Activated T-cell treated with anti-CD3 and anti-CD28 coated beads for 24 hours (primary cell): ENCODE measurements at places on chromosomes 12 and 14.

DNA sequence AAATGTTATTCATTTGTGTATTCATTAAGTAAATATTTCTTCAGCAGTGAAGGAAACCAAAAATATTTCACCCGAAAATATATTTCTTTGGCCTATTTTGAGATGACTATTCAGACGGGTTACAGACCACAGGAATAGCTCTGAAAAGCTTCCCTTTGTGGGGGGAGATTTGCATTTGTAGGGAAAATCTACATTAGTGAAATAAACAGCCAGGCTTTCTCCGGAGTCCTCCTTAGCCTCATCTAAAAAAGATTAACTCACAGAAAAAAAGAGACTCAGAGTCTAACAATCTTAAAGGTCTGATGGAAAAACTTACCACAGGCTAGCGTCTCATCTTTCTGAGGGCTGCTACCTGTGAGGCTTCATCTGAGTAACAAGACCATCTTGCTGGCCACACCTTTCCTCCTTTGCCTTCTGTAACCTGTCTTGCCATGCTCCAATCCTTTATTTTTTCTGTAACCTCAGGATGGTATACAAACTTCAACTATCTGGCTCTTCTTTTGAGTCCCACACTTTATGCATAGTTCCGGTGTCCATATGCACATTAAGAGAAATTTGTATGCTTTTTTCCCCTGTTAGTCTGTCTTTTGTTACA, 100.7 kb downstream of the CNTN1 start:
- no peak for DNase-seq

DNA sequence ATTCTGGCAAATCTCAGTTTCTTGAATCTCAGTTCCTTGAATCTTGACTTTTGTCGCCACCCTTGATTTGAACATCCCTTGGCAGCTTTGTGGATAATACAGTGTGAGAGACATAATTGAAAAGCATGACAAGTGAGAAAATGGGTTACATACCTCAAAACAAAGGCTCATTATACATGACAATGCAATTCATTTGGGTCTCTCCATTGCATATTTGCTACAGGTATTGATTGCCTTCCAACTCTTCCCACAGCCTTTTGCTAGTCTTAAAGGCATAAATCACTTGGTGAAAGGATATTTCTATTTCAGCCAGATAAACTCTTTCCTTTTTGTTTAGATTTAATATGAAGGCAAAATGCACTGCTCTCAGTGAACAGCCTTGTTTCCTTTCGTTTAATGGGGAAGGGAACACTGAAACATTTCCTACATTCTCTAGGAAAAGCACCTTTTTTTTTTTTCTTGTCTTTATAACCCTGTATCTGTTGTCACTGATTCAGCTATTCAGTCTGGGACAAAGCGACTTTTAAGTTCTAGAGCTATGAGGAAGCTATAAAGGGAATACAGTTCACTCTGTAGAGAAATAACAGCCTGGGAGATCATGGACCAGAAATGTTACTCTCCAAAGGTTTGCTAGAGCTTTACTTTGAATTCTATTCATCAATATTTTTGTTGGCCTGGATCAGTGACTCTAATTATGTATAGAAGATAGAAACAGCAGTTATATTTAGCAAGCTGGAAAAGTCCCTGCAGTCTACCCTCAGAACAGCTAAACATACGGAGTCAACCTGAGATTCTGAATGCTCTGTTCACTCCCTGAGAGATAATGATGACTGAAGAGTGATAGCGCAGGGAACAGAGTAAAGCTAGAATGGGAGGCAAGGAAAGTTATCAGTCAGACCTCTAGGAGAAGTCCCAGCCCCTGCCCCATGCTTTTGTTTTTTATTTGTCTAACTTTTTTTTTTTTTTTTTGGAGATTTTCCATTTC, 311.4 kb downstream of the RGS6 start:
- DNase-seq: no peak

DNA sequence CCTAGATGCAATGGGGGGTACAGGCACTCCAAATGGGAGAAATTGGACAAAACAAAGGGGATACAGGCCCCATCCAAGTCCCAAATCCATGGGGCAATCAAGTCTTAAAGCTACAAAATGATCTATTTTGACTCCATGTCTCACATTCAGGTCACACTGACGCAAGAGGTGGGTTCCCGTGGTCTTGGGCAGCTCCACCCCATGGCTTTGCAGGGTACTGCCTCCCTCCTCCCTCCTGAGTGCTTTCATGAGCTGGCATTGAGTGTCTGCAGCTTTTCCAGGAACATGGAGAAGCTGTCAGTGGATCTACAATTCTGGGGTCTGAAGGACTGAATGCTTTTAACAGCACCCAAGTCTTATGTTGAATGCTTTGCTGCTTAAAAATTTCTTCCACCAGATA, 274.5 kb upstream of the LRIG3 start:
- DNase-seq: no peak

DNA sequence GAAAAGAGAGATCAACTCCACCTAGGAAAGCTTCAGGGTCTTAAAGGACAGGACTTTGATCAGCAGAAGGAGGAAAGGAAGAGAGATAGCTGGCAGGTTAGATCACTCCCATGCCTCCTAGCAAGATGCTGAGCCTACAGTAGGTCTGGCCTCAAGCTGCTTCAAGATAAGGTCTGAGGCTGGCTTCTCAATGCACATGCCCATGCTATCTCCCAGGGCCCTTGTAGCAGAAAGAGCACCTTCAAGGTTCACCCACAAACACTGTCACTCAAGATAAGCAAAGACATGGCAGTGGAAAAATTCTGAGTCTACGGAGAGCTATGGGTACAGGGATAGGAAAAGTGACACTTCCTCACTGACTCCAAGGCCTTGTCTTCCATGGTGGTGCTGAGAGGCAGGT, 14.3 kb downstream of the REM2 start:
- no peak for DNase-seq

DNA sequence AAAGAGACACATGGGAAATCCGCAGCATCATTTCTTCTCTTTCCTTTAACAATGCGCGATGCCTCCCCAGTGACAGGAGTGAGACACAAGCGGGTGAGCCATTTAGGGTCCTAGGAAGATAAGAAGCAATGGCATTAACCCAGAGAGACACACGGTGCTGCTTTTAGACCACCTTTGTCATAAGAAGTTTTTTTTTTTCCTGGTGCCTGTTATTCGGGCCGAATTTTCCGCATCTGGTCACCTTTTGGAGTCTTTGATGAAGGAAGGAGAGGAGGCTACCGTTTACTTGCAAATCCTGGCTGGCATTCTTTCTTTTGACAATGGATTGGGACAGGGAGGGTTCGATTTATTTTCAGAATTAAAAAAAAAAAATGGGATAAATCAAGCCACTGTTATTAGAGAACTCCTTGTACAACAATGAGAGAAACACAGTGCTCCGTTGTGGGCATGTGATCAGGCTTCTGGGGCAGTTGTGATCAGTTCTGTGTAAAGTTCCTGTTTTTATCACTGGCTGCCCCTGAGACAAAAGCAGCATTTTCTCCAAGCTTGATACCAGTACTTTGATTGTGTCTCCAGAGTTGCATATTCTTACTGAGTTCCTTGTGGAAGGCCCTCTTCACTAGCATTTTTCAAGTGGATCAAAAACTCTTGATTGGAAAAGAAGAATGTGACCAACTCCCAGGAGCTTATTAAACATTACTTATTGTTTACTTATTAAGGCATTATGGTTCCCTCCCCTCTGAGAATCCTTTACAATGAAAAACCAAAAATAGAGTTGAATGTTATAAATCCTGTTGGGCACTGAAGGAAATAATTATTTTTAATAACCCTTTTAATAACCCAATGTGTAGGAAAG, 1.1 kb downstream of the DIP2B start:
- DNase-seq: no peak

- DNase-seq: no peak
These were observed 41.9 kb downstream of the VWF start for GRCh38 chr12:6082613-6083012.

DNA sequence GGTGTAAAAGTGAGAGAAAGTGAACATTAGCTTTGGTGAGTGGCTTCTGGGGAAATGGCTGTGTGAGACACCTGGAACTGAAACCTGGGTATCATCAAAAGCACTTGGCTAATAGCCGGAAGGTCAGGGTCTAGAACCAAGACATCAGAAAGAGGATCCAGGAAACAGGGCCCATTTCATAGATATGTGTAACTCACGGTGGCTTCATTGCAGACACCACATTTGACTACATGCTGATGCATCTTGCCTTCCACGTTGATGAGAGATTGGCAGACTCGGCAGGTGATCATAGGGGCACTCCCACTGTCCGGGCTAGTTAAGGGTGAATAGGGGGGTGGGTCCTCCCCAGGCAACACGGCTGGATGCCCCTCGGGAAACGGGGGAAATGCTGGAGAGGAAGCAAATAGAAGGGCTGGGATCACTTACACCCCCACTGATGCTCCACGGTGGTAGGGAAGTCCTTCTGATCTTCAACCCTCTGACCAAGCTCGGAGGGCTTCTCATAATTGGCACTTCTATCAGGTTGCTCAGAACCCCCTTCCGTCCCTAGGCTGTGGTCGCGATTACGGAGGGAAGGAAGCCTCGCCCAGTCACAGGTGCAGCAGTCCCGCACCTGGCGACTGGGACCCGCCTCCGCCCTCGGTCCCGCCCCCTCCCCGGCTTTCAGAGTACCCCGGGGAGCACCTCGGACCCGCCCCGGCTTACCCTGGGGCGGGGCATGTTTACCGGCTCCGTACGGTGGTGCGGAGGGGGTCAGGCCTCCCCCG, 593 bp downstream of the PIP4P1 start:
- DNase-seq: no peak

DNA sequence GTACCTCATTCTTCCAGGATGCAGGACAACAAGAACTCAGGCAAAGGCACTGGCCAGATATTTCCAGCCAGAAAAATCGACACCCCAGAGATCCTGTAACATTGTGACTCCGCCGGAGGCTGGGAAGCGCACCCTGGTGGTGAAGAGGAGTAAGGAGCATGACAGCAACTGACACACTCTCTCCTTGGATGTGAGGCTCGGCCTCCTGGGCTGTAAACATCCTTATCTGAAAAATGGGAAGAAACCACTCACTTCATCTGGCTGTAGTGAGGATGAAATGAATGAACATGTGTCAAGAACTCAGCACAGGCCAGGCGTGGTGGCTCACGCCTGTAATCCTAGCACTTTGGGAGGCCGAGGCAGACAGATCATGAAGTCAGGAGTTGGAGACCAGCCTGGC, 27.5 kb downstream of the TCHP start:
- DNase-seq: peak; percentile 11
